Liver (tissue), 10 donors: ENCODE measurements at places on chromosomes 12 and 14. TPM values are rescaled to one million over a fixed set of nuclear protein-coding genes. Genes with fewer than 3 reads are reported as not detected.

GRCh38 chr12:51926718-51927117 lies 19.4 kb downstream of the ACVRL1 start:
- no peak for DNase-seq

DNA sequence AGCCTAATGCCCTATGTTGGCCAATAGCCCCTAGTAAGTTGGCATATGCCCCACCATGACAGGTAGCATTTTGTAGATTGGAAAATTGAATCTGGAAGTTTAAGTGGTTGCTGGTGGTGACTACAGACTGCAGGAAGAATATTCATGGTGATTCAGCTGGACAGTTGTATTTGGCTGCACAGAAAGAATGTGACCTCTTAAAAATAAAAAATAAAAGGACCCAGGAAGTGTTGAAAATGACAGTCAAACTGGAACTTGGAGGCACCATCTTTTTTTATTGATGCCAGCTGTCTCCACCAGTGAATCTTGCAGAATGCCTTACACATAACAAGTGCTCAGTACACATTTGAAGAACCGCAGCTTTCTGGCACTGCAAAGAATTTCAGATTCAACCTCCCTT lies 73.9 kb downstream of the PRMT8 start:
- no peak for DNase-seq

DNA sequence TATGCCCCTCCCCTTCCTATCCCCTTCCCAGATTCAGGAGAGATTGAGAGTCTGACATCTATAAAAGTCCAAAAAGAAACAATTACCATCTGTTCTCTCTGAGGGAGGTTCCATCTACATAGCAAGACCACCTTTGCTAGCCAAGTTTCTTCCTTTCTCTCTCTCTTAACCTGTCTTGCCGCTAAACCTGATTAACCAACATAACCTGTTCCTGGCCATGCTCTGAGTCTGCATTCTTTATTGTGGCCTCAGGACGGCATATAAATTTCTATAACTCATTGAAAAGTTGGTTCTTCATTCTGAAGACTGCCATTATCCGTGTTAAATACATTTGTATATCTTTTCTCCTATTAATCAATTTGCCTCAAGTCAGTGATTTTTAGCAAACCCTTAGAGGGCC lies 594.0 kb downstream of the KCNH5 start:
- no peak for DNase-seq

- DNase-seq = no peak
Observed at GRCh38 chr14:32404784-32405573, 75.9 kb downstream of the AKAP6 start.

DNA sequence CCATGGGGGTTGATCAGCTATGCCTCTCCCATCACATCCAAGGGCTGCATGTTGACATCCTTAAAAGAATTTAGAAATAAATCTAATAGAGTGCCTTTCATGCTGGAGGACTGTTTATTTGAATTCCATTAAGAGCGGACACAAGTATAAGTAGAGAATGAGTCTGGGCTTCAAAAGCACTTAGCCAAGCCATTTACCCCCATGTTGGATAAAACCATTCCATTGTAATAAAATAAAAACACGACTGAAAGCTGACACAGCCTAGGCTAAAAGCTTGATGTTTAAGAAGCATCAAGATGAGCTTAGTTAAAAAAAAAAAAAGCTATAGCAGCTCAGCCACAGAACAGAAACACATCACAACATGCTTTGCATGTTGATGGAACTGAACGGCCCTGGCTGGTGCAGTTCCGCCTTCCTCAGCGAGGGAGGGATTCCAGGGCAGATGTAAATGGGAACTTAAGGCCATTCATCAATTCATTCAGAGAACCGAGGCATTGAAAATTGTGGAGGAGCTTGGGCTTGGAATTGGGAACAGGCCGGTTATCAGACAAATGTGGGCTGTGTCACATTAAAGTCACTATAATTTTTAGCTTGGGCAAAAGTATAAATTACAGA lies 41.2 kb downstream of the TMEM132D start:
- DNase-seq = no peak

DNA sequence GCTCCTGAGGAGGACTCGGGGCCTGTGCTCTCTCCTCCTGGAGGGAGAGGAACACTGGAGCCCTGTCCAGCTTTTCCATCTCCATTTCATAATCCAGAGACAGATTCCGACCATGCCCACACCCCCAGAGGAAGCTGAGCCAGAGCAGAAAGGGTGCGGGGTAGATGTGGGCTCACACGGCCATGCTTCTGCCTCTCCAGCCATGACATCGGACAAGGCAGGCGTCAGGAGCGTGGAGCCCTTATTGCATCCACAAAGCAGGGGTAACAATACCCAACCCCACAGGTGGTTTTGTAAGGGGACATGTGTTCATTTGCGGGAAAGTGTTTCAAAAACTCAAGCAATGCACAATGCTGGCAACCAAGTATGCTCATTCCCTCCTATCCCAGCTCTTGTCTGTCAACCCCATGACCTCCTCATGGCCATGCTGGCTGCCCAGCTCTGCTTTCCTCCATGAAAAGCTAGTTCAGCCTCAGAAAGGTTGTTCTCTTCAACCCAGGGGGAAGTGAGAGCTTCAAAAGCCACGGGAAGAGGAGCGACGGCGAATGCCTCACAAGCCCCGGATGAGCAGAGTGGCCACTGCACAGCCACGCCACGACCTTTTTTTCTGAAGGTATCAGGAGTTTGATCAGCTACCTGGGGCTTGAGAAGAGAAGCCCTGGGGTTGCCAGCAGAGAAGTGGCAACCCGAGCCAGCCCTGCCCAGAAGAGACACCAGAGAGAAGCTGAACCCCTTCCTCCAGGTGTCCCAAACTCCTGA lies 161.7 kb downstream of the DPF3 start:
- DNase-seq = no peak

- DNase-seq = no peak
Observed at GRCh38 chr12:9951026-9951675, 19.0 kb upstream of the CLEC2A start.

DNA sequence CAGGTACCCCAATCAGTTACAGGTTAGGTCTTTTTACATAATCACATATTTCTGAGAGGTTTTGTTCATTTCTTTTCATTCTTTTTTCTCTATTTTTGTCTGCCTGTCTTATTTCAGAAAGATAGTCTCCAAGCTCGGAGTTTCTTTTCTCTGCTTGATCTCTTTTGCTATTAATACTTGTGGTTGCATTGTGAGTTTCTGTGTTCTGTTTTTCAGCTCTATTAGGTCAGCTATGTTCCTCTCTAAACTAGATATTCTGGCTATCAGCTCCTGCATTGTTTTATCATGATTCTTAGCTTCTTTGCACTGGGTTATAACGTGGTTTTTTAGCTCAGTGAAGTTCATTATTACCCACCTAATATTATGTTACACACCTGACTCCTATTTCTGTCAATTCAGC lies 914.1 kb downstream of the TRHDE start:
- DNase-seq = no peak

DNA sequence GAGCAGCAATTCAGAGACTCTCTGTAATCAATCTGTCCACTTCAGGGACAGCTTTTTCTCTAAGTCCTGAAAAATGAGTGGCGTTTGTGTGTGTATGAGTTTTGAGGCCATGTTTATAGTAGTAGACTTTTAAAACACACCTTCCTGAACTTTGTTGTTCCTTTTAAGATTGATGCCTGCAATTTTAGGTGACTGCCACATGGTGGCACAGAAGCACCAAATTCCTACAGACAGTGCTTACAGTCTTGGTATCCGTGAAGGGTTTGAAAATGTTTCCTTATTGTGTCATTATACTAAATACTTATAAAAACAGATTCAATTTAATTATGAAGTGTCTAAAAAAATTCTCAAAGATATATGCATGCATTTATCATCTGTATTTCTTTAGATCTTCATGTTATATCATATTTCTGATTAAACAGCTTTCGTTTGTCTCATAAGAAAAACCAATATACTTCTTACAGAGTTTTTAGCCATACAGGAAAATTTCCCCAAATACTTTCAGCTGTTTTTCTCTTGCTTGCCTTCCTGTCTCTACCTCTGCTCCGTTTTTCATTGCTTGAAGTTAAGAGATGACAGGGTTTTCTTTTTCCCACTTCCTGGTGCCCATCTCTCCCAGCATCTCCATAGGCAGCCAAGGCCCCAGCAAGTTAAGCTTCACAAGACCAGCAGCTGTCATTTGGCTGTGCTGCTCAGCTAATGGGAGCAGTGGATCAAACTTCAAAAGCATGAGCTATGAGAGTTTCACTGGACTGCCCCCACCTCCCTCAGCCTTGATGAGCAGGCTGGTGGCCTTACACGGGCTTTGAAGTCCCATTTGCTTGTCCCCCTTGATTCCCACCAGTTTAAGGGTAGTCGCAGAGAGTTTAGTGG lies 259.6 kb downstream of the AKAP6 start:
- DNase-seq = no peak

DNA sequence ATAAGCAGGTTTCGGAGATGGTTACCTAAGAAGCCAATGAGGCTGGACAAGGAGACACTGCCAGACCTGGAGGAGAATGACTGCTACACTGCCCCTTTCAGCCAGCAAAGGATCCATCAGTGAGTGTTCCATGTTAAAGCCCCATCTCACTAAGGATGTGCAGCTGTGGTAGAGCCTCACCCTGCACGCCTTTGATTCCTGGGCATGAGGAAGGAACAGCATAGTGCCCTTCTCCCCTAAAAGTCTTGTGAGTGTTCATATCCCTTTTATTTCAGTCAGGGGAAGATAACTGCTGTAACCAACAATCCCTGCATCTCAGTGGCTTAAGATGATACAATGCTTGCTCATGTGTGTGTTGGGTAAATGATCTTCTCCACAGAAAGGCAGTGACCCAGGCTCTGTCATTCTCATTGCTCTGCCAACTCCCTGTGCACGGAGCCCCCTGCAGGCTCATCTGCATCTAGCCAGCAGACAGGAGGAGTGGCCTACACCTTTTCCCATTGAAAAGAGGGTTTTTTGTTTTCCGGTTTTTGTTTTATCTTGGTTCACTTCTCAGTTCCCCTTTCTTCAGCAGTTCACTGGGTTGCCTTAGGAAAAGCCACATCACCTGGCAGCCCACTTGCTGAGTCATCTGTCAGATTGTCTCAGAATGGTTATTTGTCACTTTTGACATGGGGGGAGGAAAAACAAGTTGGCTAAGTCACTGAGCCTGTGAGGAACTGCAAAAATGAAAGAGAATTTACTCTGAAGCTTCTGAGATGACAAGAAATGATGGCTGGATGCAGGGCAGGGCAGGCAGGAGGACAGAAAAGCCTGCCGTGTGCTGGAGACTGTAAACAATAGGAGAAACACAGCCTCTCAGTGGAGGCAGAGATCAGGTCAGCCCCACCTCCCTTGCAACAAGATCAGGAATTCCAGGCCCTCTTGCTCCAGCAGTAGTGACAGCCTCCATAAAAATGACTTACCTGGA lies 193.3 kb downstream of the ANO4 start:
- DNase-seq = peak; percentile 39

GRCh38 chr12:24780697-24781368 lies 168.1 kb downstream of the BCAT1 start:
- DNase-seq = no peak

GRCh38 chr14:48792376-48793024 lies 793.7 kb downstream of the RPS29 start:
- no peak for DNase-seq

P2RX7 gene
- total RNA-seq = 2.4 TPM

VDR gene
- 0.25 TPM for total RNA-seq

SERPINA12 gene
- not detected for total RNA-seq

TAS2R7 gene
- total RNA-seq = not detected

USP44 gene
- total RNA-seq = not detected

SLC25A21 gene
- 0.17 TPM for total RNA-seq

SARNP gene
- 19.1 TPM for total RNA-seq

PPM1H gene
- total RNA-seq = 5.7 TPM
